ENCODE measurements at places on chromosomes 5 and 9.

DNA sequence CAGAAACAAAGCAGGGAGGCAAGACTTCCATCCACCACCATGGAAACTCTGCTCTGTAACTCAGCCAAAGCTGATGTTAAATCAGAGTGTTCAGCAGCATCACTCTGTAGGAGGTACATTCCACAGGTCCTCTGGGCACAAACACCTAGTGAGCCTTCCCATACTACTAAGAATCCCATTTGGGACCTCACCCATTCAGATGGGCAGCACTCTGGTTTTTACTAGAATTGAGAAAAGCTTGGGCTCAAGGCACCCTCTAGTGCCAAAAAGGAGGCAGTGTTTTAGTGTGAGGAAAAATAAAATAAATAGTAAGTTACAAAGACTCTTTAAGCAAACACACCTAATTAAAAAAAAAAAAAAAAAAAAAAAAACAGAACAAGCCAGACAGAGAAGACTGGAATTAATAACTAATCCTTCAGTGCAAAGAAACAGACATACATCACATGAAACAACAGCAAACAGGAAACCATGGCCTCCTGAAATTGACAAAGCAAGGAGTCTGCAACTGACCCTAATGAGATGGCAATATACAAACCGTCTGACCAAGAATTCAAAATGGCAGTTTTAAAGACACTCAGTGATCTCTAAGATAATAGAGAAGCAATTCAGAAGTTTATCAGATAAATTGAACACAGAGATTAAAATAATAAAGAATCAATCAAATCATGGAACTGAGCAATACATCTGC, 159.5 kb downstream of the GNA14 start:
- DNase-seq = no peak

DNA sequence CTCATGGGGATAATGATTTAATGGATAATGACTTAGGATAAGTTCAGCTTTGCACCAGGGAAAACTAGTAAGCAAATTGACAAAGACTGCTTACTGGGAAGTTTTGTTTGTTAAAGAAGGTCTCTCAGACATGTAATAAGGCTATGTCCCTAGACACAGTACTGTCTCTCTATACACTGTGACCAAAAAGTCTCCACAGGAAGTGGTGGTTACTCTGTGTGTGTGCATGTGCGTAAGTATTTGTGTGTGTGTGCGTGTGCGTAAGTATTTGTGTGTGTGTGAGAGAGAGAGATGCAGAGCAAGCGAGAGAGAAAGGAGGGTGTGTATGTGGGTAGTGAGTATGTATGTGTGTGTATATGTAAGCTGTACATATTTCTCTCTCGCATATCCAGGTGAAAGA, 229.6 kb downstream of the GLIS3 start:
- DNase-seq = no peak

- DNase-seq = no peak
These were observed 16.3 kb upstream of the SPINK4 start for GRCh38 chr9:33223696-33224095.

DNA sequence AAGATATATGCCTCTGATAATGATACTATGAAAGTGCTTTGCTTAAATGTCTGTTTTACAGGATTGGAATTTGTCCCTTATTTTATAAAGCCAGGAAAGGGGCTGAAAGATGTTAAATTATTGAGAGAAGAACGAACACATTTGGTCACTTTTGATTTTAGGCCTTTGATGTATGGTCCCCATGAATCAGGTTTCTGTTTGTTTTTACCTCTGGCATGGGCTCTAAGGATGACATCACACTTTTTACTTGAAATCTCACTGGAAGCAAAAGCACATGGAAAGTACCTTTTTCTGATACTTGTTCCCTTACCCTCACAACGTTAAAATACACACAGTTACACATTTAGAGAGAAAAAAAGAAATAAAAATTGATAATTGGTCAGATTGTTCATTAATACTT, 6.9 kb downstream of the OTULIN start:
- DNase-seq = no peak

- no peak for DNase-seq
These were observed 545.4 kb upstream of the TLE4 start for GRCh38 chr9:79026316-79026715.

DNA sequence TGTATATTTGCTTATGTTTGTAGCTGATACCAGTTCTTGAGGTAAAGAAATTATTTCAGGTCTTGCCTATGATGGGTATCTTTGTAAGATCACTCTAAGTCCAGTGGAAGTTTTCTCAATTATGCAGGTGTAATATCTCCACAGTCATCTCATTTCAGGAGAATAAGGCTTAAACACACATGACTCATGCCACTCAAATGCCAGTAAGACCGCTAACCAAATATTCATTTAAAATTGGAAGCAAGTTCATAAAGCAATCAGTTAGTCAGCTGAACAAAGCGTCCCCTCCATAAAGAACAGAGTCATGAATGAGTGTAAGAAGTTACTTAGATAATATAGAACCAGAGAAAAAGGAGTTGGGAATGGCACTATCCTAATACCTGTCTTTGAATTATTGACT, 248.7 kb downstream of the LURAP1L start:
- DNase-seq = no peak

DNA sequence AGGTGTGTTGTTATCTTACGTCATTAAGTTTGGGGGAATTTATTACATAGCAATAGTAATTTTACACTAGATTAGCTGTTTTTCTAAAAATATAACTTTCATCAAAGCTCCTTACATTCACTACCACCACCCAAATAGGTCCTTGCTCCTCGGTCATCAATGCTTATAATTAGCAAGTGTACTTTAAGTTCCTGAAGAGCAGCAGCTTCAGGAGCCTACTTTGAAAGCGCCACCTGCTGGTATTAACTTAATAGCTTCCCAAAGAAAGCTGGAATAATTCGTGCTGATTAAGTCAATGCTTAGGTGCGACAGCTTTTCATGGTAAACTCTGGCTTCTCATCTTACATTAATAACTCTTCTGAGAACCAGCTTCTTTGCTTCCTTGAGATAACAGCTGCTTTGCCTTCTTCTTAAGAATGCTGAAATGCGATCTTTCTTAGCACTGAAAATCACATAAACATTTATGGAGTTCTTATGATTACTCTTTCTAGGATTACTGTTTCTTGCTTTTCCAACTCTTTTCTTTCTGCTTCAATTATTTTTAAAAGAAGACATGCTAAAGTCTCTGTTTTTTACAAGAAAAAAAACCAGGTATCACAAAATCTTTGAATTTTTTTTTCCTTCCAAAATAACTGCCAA, 10.0 kb upstream of the C5 start:
- DNase-seq = no peak

GRCh38 chr9:13269589-13270452, 9.7 kb downstream of the MPDZ start:
- no peak for DNase-seq

Data from stimulated activated CD8-positive, alpha-beta memory T cell treated with anti-CD3 and anti-CD28 coated beads, Interleukin-4, amount 100 ng/mL, for 48 hours (primary cell).